Activated CD4-positive, alpha-beta T cell treated with anti-CD3 and anti-CD28 coated beads for 24 hours (primary cell): ENCODE measurements at places on chromosomes 5 and 9.

DNA sequence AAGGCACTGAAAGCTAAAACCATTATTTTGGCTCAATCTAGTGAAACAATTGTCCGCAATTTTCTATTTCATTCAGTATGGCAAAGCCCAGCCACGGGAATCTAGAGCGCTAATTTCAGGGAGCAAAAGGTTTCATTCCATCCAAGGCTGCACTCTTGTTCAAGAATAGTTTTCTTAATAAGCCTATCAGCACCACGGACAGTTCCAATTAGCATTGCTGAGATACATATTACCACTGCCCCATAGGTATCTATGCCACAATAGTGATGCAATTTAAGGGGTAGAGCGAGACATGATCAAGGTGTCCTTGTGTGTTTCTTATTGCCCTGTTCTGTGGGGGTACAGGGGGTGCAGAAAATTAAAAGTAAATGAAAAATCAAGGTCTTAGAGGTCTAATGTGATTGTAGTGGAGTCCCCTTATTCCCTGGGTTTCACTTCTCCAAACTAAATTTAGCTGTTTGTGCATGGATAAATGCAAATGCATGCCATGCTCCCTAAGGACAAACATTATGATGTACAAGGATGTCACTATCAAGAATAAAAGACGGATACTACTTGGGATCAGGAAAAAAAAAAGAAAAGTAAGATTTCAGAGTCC, 45.5 kb downstream of the SPOCK1 start:
- no peak for DNase-seq

DNA sequence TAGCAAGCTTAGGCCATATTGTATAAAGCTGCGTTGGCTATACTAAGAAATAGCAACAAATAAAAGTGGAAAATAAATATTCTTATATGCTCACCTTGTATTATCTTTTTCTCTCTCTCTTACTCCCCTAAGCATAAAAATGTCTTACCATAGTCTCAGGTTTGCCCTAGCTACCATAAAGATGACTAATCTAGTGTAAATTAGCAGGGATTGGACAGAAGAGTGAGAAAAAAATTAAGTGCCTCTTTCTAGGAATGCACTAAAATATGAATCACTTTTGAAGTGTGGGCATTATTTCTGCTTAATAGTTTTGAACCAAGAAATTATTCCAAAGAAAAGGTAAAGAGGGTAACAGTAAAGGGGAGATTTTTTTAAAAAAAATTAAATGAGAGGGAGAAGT, 201.3 kb downstream of the HINT1 start:
- DNase-seq: no peak

DNA sequence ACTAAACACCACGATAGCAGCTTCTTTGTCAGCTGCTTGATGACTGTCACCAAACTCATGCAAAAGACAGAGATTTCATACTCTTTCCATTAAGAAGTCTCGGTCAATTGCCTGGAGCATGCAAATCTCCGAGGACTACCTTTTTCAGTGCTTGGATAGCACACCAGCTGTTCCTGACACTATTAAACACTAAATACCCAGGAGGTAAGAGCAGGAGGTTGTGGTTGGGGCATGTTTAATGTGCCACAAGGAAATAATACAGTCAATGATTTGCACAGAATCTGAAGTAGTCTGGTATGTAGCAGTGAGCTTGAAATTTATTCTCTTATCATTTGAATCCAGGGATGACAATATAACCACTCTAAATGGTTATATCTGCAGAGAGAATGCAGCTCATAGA, 996.2 kb downstream of the CDH12 start:
- DNase-seq: no peak

DNA sequence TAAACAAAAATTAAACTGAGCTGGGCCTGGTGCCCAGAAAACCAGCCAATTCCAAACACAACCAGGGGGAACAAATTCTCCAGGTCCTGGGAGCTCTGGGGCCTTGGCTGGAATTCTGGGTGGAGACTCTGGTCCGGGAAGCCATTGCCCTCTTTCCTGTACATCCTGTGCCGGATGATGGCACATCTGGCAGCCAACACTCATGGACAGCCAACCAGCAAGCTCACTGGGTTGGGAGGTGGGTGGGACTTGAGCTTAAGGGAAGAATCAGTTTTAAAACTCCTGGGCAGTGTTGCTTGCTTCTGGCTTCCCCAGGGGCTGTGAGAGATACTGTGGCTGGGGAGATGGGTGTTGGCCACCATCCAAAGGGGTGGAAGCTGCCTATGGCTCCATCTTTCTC, 56.1 kb downstream of the PCDH1 start:
- no peak for DNase-seq

DNA sequence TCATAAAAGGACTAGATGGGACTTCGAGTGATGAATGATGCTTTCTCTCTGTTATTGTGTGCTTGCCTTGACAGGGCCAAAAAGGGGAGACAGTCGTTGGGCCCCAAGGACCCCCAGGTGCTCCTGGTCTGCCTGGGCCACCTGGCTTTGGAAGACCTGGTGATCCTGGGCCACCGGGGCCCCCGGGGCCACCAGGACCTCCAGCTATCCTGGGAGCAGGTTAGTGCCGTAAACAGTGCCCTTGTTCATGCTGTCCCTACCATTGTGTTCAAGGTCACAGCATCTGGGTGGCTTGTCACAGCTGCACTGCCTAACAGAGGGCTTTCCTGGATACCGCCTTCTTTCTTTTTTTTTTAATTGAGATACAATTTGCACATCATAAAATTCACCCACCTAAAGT, 48.7 kb upstream of the TGFBR1 start:
- no peak for DNase-seq

GRCh38 chr5:172633403-172633970, 7.6 kb upstream of the NEURL1B start:
- no peak for DNase-seq

DNA sequence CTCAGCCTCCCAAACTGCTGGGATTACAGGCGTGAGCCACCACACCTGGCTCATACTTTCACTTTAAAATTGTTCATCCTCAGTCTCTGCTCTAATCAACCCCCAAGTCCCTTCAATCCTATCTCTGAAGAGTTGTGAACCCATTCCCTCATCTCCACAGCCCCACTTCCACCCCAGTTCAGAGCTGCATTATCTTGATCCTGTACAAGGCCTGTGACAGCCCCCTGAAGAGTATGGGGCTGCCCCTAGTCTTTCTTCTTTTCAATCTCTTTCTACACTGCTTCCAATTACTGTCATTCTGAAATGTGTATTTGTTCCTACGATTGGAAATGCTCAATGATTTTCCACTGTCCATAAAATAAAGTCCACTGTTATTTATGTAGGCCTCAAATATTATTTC, 588.3 kb downstream of the RAB3C start:
- no peak for DNase-seq

DNA sequence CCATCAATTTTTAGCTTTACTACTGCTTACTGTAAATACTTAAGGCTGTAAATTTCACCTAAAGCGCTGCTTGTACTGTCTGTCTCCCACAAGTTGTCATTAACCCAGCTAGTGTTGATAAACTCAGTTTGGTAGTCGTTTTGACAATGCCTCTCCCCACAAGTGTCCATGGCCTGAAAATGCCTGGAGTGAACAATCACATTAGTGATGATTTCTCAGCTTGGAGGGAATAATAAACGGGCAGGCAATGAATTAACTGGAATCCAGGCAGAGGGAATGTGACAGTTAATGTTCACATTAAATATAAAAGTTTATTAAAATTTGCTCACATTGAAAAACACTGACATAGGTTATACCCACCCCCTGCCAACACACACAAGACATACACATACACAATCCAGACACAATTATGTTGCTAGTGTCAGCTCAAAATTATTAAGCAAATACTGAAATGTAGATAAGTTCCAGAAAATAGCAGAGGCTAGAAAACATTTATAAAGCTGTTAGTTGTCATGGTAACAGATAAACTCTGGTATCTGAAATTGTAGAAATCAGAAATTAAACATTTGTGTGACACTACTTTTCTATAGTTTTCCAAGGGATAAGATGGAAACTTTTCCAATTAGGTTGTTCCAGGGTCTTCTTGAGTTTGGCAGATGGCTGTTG, 341.9 kb downstream of the DIRAS2 start:
- no peak for DNase-seq

- no peak for DNase-seq
Observed at GRCh38 chr5:134982230-134982629, 14.5 kb downstream of the CATSPER3 start.

GRCh38 chr5:96332535-96333366, 100.3 kb downstream of the PCSK1 start:
- DNase-seq: no peak

DNA sequence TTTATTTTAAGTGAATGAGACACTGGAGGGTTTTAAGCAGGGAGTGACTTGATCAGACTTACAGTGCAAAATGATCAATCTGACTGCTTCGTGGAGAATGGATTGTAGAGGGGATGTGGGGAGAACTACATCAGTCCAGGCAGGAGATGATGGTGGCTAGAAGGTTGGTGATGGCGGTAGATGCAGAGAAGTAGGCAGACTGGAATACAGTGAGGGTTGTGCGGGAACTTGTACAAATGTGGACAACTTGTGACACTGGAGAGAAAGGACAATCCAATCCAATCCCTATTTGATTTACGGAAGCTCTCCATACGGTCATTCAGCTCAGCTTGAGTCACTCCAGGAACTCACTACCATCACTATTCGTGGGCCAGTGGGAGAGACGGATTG, 593 bp downstream of the TIGD6 start:
- DNase-seq: no peak

- DNase-seq: no peak
Observed at GRCh38 chr5:72476721-72477120, 30.5 kb downstream of the ZNF366 start.

GRCh38 chr5:149144637-149145036, 3.3 kb downstream of the ABLIM3 start:
- no peak for DNase-seq

DNA sequence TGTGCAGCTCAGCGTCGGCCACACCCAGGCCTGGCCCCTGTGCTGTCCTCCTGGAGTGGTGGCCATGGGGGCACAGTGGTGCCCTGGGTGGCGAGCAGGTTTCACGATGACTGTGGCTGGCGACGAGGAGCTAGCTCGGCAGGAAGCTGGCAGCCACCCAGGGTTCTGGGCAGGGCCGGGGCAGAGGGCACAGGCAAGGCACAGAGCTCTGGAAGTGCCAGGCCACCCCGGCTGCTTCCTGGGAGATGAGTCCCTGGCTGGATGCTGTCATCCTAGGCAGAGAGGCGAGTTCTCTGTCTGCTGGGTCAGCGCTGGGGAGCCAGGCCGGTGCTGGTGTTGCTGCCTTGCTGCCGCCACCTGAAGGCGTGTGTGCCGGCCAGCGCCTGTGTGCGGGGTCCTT, 51.7 kb downstream of the RXRA start:
- DNase-seq: no peak
